ENCODE measurements at places on chromosomes 3 and 15. TPM values are rescaled to one million over a fixed set of nuclear protein-coding genes. Genes with fewer than 3 reads are reported as not detected.
A peak's percentile ranks its signal among the peaks of the same experiment; 100 is the strongest.

GRCh38 chr15:89118481-89118989 lies 30.3 kb downstream of the ABHD2 start:
- DNase-seq, result no peak

- peak; percentile 83 for DNase-seq
Observed at GRCh38 chr15:39580117-39580484, 778 bp upstream of the THBS1 start.

DNA sequence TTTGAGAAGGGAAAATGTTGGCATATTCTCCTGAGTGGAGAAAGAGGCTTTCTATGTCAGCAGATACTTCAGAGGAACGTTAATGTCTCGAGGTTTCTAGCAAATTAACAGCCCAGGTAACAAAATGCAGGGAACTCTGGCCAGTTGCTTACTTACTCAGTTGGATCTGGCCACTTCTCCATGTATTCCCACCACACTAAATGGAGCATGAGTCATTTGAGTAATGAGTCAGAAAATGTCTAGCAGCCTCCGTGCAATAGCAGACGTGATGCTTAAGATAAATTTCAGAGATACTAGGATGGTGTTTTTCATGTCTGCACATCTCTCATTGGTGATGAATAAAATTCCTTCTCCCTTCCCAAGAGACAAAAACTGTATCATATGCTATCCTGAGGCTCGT lies 671.5 kb downstream of the FHIT start:
- no peak for DNase-seq

GRCh38 chr15:83762367-83762766 lies 108.4 kb downstream of the ADAMTSL3 start:
- DNase-seq, result no peak

DNA sequence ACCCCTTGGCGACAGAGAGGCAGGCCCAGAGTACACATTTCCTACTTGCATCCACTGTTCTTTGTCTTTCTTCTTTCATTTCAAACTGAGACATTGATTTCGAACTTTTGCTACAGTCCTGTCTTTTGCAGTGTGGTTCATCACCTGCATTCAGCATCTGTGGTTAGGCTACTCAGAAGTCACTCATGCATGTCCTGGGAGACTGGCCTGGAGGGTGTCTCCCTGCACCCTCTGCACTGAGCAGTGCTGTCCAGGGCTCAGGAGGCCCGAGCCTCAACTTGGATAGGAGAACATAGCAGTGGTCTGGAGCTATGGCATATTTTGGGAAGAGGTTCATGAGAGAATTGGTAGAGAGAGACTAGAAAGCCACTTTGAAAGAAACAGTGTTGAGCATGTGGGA lies 240.2 kb upstream of the TPRG1 start:
- DNase-seq, result no peak

DNA sequence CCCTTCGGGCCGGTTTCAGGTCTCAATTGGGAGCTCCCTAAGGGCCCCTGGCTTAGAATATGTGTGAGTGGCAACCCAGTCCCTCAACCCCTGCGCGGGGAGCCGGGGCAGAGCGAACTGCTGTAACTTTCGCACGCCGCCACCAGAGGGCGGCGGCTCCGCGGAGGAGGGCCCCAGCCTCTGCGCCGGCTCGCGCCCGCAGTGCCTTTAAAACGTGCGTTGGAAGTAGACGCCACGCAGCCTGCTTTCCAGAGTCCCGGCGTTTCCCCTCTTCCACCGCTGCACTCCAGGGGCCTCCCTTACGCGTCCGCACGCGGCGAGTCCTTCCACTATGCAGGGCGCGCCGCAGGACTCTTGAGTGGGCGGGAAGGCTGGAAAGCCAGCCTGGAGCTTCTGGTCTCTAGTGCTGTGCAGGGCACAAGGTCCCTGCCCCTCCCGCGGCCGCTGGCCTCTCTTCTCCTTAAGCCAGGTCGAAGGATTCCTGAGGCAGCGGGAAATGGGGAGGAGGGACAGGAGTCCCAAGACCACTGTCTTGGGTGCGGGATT lies 23.7 kb upstream of the RNU6-1 start:
- peak; percentile 56 for DNase-seq

- no peak for DNase-seq
Observed at GRCh38 chr3:155153242-155154186, 73.4 kb downstream of the MME start.

DNA sequence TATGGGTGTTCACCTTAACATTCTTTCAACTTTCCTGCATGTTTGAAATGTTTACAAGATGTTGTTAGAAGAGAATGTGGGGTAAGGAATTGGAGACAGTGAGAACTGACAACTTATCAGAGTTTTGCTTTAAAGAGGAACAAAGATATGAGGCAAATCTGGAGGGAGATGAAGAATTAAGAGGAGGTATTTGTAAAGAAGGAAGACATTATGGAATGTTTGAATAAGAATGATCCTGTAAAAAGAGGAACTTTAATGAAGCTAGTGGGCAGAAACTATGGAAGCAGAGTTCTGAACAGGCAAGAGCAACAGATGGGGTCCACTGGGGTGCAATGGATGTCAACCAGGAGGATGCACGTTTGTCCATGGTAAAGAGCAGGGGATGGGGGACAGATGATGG lies 27.7 kb downstream of the PLD1 start:
- no peak for DNase-seq

GRCh38 chr15:30930422-30930821 lies 26.7 kb downstream of the FAN1 start:
- no peak for DNase-seq

DNA sequence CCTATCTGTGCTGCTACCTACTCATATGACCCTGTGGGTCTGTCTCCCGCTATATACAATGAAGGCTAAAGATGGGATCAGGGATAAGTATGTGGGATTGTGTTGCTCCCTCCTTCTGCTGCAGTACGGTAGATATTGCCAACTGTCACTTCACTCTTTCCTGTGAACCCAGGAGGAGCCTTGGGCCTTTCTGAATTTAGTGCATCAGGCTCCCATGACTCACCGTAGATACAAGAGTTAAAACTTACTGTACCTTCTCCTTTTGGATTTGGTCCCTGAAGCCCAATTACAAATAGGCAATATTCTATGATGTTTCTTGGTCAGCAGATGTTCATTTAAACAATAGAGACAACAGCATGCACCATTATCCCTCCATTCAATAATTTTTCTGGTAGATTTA lies 27.4 kb downstream of the MITF start:
- no peak for DNase-seq

DNA sequence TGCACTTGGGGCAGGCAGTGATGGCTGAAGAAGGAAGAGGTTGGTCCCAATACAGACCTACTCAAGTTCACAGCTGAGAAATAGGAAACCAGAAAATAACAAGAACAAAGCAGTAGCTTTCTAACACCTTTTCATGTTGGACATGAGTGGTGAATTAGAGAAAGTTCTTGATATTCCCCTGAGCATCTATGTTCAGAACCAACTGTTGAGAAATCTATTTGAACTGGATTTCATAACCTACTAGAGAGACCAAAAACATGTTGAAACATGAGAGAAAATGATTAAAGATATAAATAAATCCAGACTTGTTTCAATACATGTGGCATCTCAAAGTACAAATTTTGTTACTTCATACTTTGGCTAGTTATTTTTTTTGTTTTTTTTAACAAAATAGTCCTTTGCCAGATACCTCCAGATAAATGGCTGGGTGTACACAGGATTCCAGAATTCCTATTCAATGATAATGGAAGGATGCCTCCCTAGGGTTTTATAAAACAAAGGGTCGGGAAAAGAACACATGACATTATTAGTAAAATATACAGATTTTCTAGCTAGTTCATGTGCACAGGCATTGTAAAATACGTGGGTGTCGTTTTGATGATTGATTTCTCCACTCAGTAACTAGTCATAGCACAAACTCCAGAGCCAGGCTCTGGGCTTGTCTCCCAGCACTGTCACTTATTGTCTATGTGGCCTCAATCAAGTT lies 34.4 kb upstream of the TNFSF10 start:
- DNase-seq, result no peak

DNA sequence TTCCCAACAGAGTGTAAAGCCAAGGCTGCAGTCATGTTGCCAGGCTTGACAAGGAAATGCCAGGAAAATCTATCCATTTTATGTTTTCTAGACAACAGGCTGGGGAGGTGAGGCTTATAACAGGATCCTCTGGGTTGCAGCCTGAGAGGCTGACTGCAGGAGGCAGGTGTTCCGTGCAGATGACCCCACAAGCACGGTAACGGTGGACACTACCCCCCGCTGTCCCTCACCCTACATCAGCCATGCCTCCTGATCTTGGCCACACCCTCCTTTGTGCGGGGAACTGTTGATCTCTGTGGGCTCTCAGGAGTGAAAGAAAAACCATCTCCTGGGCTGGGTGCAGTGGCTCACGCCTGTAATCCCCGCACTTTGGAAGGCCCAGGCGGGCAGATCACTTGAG lies 68.0 kb upstream of the ADPGK start:
- no peak for DNase-seq

- DNase-seq, result no peak
Observed at GRCh38 chr15:77983091-77983707, 94.3 kb downstream of the TBC1D2B start.

DNA sequence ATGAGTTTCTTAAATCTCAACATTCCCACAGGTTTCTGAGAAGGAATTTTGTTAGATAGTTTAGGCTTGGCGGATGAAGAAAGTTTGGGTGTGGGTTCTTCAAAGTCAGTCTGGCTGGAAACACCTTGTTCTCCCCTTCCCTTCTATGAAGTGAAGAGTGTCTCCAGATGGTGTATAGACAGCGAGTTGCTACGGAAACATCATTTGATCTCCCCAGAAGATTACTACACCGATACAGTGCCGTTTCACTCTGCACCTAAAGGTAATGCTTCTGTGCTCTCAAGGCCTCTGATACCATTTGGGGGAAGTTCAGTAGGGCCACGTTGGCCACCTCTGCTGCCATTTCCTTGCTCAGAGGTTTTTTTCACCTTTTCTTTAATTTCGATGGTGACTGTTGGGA lies 20.6 kb downstream of the DLEC1 start:
- no peak for DNase-seq

DNA sequence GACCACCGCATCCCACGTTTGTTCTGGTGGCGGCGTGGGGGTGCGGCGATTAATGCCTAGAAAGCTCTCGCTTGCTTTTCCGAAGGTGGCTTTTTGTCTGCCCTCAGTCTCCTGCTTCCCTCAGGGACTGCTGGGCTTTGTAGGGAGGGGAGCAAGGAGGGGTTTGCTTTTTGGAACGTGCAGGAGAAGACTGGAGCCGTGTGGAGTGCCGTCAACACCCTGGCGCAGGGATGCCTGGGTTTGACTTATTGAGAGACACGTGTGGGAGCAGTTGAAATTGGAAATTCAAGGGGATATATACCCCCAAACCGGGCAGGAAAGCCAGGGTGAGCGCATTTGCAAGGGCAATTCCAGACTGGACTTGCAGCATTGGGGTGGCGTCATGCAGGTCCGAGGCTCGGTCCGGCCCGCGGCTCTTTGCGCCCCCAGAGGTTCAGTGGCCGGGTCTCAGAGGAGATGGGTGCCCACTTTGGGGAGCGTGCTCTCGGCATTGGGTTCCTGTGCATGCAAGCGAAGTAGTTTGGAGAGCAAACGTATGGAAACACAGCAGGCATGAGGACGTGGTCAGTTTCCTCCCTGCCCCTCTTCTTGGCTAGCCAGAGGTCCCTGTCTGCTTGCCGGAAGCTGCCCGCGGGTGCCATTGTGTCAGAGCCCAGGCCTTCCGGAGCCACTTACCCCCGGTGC lies 2.1 kb downstream of the EPHB1 start:
- no peak for DNase-seq

DNA sequence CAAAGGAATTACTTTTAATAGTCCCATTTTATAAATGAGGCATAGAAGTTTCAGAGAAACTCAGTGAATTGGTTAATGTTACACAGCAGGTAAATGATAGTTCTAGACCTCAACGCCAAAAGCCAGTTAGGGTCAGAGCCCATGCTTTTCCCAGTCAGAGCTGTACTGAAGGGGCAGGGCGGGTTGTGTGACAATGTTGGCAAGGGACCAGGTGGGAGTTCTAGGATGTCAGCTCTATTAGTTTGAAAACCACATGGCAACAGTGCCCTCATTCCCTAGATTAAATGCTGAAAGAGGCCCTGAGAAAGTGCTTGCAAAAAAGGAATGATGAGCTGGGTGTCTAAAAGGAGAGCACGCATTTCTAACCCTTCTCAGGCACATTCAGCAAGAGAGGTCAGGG lies 65.4 kb upstream of the EPHB1 start:
- DNase-seq, result no peak

- DNase-seq, result no peak
Observed at GRCh38 chr15:65423976-65424679, 1.4 kb upstream of the IGDCC4 start.

- DNase-seq, result no peak
Observed at GRCh38 chr15:67760901-67761300, 64.4 kb upstream of the SKOR1 start.

GRCh38 chr3:187750006-187750512 lies 4.8 kb upstream of the BCL6 start:
- no peak for DNase-seq

DNA sequence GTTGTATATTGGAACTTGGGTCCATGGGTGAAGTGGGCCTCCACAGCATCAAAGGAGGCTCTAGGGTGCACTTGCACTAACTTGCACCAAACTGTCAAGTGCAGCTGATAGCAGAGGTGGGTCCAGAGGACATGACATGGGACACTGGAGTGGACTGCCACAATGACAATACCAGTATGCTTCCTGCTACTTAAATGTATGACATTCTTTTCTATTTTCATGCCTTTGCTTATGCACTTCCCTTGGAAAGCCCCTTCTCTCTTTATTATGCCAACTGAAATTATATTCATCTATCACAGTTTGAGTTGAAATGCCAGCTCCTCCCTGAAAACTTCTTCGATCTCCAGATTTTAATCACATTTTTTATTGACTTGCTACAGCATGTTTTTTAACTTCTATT lies 101.8 kb downstream of the CFAP20DC start:
- DNase-seq, result no peak

DNA sequence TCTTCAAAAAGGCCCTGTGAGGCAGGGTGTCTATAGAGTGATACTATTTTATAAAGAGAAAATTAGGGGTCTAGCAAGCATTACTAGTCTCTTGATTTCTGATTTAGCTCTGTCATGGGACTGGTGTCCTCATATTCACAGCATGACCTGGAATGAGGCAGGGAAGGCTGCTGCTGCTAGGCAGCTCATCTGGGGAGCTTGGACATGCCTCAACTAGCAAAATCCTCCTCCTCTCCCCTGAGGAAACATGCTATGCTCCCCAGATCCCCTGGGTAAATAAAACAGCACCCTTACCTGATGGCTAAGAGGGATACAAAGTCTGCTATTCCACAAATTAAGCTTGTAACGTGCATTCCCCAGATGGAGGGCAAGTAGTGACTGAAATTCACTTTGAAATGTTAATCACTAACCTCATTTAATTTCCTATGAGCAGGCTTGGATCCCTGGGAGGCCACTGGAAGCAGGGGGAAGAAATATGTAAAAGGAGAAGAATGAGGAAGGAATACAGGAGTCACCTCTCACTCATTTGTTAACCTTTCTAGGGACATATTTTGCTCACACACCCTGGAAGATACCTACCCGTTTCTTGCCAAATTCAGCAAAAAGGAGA lies 709.4 kb downstream of the SQOR start:
- DNase-seq, result no peak

GRCh38 chr15:39099524-39099923 lies 481.4 kb upstream of the THBS1 start:
- no peak for DNase-seq

GRCh38 chr3:23406601-23407000 lies 203.5 kb downstream of the UBE2E2 start:
- no peak for DNase-seq

The KPNA1 gene
- total RNA-seq, result 81.7 TPM

The NBEAL2 gene
- 118 TPM for total RNA-seq

The ALDH1A2 gene
- total RNA-seq, result not detected

The GOLGA6L10 gene
- total RNA-seq, result 0.32 TPM

The SPATA12 gene
- total RNA-seq, result not detected

The RTP3 gene
- not detected for total RNA-seq

The WNT7A gene
- total RNA-seq, result not detected

The MASP1 gene
- not detected for total RNA-seq

The ATP10A gene
- total RNA-seq, result 47.9 TPM

The GPR62 gene
- not detected for total RNA-seq

The SH2D7 gene
- not detected for total RNA-seq
